ENCODE measurements at places on chromosomes 2 and 18. TPM values are rescaled to one million over a fixed set of nuclear protein-coding genes. Genes with fewer than 3 reads are reported as not detected.

VWA3B gene
- total RNA-seq = not detected

TRAK2 gene
- 73.1 TPM for total RNA-seq

AQP4 gene
- total RNA-seq = 0.42 TPM

LCT gene
- total RNA-seq = not detected

C2orf80 gene
- total RNA-seq = not detected

LRATD1 gene
- total RNA-seq = 12.5 TPM

CCDC85A gene
- 5.8 TPM for total RNA-seq

IL1A gene
- total RNA-seq = not detected

NAPG gene
- 39.5 TPM for total RNA-seq

APCDD1 gene
- 30.7 TPM for total RNA-seq

HOXD4 gene
- 0.66 TPM for total RNA-seq

UGT1A5 gene
- not detected for total RNA-seq

COL4A3 gene
- 10.8 TPM for total RNA-seq

CREG2 gene
- total RNA-seq = not detected

PSTPIP2 gene
- total RNA-seq = 5.6 TPM

INHBB gene
- 1.2 TPM for total RNA-seq

MPPE1 gene
- total RNA-seq = 28.0 TPM

FKBP7 gene
- total RNA-seq = 14.6 TPM

TMEM200C gene
- 0.33 TPM for total RNA-seq

FLACC1 gene
- 4.5 TPM for total RNA-seq

CDH19 gene
- total RNA-seq = 37.8 TPM

SERPINB3 gene
- total RNA-seq = not detected

ALPI gene
- not detected for total RNA-seq

SERPINB4 gene
- total RNA-seq = not detected

DYSF gene
- 19.5 TPM for total RNA-seq

SATB2 gene
- total RNA-seq = 6.6 TPM

RESP18 gene
- total RNA-seq = not detected

UPP2 gene
- not detected for total RNA-seq

NT5C1B gene
- not detected for total RNA-seq

GAL3ST2 gene
- total RNA-seq = 2.7 TPM

MTCL1 gene
- 32.3 TPM for total RNA-seq

LRP1B gene
- total RNA-seq = 0.66 TPM

CENPA gene
- total RNA-seq = not detected

KLHL29 gene
- total RNA-seq = 24.2 TPM

OTOF gene
- total RNA-seq = 0.13 TPM

CLHC1 gene
- 3.4 TPM for total RNA-seq

DLX2 gene
- not detected for total RNA-seq

FAM124B gene
- 6.2 TPM for total RNA-seq

ATP6V1C2 gene
- total RNA-seq = not detected
